ENCODE measurements at places on chromosomes 5 and 9.

- DNase-seq = no peak
These were observed 211.2 kb upstream of the TBCA start for GRCh38 chr5:77987331-77987730.

- no peak for DNase-seq
These were observed 35.9 kb downstream of the TENT4A start for GRCh38 chr5:6749026-6749716.

DNA sequence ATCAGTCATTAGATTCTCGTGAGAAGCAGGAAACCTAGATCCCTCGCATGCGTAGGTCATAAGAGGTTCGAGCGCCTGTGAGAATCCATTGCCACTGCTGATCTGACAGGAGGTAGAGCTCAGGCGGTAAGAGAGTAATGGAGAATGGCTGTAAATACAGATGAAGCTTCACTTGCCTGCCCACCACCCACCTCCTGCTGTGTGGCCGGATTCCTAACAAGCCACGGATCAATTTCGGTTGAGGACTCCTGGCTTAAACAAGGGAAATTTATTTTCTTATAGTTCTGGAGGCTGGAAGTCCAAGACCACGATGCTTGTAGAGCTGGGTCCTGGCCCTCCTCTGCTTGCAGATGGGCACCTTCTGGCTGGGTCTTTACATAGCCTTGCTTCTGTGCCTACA, 200.4 kb downstream of the PCSK5 start:
- no peak for DNase-seq

DNA sequence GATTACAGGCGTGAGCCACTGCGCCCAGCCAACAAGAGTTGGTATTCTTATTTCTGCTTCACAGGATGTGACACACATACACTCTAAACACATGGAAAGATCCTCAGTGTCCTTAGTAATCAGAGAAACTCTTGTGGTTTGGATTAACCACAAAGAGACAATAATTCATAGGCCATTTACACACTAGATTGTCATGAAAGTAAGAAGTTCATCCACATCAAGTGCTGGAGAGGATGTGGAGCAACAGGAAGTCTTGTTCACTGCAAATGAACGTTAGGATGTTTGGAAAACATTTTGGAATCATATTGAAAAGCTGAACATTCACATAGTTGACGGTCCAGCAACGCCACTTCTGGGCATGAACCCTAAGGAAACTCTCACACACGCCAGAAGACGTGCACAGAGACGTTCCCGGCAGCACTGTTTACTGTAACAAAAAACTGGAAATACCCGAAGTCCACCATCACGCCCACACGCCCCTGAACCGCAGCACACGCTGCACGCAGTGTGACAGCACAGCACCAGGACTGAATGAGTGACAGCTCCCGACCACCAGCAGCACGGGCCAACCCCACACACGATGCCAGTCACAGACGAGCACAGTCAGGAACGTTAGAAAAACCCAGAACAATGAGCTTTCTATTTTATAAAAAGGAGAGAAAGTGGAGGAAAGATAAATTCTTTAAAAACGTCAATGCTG, 87.6 kb downstream of the COL23A1 start:
- no peak for DNase-seq
